ENCODE measurements at places on chromosomes 6 and 20. TPM values are rescaled to one million over a fixed set of nuclear protein-coding genes. Genes with fewer than 3 reads are reported as not detected.

DNA sequence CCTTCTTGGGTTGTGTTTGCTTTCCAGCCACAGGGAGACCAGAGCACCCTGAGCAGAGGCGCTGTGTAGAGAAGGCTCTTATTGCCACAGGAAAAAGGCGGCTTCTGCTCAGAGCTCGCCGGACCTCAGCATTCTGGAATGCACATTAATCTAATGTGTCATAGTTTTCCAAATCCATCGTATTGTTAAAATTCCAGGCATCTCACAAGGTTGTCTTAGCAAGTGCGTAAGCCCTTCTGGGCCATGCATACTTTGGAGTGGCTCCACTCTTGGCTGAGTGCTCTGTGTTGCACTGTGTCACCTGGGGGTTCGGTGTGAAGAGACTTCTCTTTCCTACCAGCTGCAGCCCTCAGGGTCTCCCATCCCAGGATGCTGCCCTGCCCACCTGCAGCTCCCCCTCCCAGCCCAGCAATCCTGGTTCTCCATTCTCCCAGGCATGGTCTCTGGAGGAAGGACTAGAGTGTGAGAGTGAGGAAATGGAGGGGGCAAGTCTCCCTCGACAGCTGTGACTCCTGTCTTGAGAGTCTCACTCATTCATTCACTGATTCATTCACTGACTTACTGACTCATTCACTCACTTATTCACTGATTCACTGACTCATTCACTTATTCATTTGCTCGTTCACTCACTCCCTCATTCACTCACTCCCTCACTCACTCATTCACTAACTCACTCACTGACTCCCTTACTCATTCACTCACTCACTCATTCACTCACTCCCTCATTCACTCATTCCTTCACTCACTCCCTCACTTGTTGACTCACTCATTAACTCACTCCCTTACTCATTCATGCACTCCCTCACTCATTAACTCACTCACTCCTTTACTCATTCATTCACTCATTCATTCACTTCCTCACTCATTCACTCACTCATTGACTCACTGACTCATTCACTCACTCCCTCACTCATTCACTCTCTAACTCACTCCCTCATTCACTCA is 83.7 kb upstream of the MPC1 start:
- no peak for DNase-seq

DNA sequence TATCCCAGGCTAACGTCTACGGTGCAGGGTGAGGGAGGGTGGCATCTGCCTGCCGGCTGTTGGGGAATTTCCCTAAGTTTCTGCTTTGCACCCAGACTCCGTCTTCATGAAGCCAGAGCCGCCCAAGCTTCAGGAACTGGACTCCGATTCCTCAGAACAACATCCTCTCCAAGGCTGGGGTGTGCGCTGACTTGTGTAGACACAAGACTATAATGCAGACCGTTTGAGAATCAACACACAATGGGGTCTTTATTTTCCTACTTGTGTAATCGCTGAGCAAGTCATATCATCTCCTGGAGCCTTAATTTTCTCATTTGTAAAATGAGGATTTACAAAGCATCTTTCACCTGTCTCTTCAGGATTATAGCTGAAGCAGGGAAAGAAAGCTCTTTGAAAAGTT is 160.5 kb upstream of the AGPAT4 start:
- no peak for DNase-seq

- DNase-seq, result peak; percentile 14
Observed at GRCh38 chr6:69022993-69023392, 387.9 kb downstream of the ADGRB3 start.

FOXA2 gene
- total RNA-seq, result 12.8 TPM

- no peak for DNase-seq
Observed at GRCh38 chr6:106216527-106216926, 109.0 kb downstream of the ATG5 start.

ZNF334 gene
- total RNA-seq, result 0.11 TPM

GRCh38 chr6:44725070-44725469 is 337.6 kb downstream of the CDC5L start:
- no peak for DNase-seq

BANF2 gene
- not detected for total RNA-seq

GRCh38 chr6:34679552-34680253 is 16.9 kb downstream of the ILRUN start:
- DNase-seq, result no peak

DNA sequence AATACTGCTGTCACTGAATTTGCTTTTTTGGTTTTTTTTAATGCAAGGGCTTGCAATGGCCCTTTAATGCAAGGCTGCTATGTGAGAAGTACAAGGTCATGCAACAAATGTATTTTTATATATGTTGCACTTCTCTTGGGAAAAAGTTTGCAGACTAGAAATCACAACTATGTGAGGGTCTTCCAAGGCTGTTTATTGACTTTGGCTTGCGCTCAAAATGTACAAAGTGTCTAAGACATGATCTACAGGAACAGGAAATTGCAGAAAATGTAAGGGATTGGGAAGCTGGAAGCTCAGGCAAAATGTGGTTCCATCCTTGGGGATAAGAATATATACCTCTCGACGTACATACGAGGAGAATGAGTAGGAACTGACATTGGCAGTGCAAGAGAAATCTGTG is 92.2 kb upstream of the F13A1 start:
- no peak for DNase-seq

EEF1A2 gene
- total RNA-seq, result 13.0 TPM

DNA sequence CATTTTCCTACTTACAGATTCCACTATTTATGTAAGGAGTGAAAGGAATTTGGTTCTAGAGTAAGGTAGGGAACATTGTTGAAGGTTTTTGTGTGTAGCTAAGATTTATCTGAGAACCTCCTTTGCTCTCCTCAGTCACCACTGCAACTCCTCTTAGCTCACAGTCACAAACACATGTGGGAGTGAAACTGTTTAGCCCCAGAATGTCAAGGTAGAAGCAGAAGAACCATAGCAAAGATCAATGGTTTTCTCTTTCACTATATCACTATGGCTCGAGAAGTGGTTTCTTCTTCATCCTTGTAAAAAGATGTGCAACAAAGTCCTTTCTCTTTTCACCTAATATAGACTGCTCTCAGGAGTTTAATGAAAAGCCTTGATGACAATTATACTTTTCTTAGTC is 6.5 kb upstream of the DEFB112 start:
- no peak for DNase-seq

ARMH2 gene
- total RNA-seq, result not detected

GRCh38 chr6:88913471-88913870 is 49.9 kb downstream of the RNGTT start:
- DNase-seq, result no peak

NHLRC1 gene
- 1.3 TPM for total RNA-seq

- no peak for DNase-seq
Observed at GRCh38 chr6:28948782-28949486, 25.1 kb upstream of the TRIM27 start.

DNA sequence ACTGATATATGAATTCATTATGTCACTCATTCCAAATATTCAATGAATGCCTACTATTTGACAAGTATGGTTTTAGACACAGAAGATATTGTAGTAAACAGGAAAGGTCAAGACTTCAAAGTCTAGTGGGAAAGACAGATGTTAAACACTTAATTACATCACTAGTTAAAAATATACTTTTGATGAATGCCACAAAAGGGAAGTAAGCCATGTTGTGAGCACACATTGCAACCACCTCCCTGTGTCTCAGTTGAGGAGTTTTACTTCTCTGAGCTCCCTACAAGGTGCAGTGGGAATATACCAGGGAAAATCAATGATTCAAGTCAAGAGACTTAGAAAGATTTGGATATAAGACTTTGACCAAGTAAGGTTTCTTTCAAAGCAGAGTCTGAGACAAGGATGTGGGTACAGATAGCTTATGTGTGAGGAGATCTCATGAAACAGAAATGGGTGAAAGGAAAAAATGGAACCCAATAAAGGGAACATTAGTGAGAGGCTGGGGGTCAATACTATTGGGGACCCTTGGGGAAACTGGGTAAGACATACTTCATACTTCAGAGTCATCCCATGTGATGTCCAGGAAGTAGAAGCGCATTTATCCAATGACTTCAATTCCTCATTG is 503.7 kb downstream of the KIF16B start:
- no peak for DNase-seq

- DNase-seq, result no peak
Observed at GRCh38 chr6:134723081-134723871, 226.6 kb downstream of the ALDH8A1 start.

BTN1A1 gene
- not detected for total RNA-seq

SENP6 gene
- 67.7 TPM for total RNA-seq

- peak; percentile 4 for DNase-seq
Observed at GRCh38 chr6:31267651-31268368, 4.1 kb downstream of the HLA-C start.

DNA sequence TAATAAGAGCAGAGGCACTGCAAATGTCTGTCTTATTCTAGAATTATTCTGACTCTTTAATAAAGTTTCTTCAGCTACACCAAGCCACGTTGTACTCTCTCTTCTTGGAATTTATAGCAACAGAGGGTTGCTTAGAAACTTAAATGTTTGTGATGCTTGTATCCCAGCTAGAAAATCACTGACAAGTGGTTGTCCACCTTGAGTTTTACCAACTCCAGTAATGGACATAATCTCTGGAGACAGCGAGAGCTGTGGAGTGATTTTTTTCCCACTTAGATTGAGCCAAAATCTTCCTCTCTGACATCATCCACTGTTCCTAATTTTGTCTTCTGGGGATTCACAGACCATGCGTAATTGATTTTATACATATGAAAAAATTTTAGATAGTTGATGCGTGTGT is 8.0 kb downstream of the ECT2L start:
- DNase-seq, result no peak

PPIL1 gene
- 46.2 TPM for total RNA-seq

GRCh38 chr6:135527116-135527959 is 29.8 kb upstream of the AHI1 start:
- DNase-seq, result no peak

- DNase-seq, result no peak
Observed at GRCh38 chr20:36063916-36064657, 90.5 kb upstream of the EPB41L1 start.

GRCh38 chr20:62550087-62550632 is 74.4 kb upstream of the GATA5 start:
- no peak for DNase-seq

CLIC5 gene
- total RNA-seq, result 1.2 TPM

BCL2L1 gene
- 106 TPM for total RNA-seq

EPB41L2 gene
- total RNA-seq, result 76.9 TPM

- no peak for DNase-seq
Observed at GRCh38 chr20:53845980-53846379, 224.4 kb downstream of the BCAS1 start.

DNA sequence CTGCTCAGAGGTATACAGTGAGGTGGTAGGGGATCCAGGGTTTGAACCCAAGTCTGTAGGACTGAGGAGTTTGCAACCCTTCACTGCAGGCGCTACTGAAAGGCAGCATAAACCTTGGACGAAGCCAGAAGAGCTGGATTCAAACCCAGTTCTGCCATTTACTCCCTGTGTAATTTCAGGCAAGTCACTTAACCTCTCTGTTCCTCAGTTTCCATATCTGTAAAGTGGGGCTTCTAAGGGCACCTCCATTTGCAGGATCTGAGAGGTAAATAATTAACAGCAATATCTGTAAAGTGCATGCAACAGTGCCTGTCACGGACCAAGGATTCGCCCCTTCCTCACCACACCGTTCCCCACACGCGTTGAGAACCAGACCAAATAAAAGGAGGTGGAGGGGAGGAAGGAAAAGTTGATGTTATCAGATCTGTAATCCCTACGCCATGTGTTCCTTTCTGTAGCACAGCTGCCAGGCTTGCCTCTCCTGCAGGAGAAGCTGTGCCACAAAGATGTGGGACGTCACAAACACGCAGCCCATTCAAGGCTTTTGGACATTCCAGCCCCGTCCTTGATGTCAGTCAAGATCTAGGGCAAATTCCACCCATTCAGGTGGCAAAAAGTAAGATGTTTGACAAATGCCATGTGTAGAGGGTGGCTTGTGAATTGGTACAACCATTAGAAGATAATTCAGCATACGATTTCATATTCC is 9.8 kb downstream of the RIPOR3 start:
- DNase-seq, result no peak

GRCh38 chr6:75283907-75284631 is 523 bp downstream of the TMEM30A start:
- DNase-seq, result no peak
